Ovary (tissue), 10 donors: ENCODE measurements at places on chromosomes 2 and 18. TPM values are rescaled to one million over a fixed set of nuclear protein-coding genes. Genes with fewer than 3 reads are reported as not detected.

Gene CHRNG
- not detected for total RNA-seq

Gene HAAO
- total RNA-seq: 8.8 TPM

Gene COLEC12
- total RNA-seq: 0.78 TPM

Gene SKA1
- total RNA-seq: not detected

Gene C2orf80
- total RNA-seq: not detected

Gene TRIB2
- total RNA-seq: 209 TPM

Gene APOB
- 2.6 TPM for total RNA-seq

Gene ATL2
- 113 TPM for total RNA-seq

Gene DTNB
- total RNA-seq: 17.6 TPM

DNA sequence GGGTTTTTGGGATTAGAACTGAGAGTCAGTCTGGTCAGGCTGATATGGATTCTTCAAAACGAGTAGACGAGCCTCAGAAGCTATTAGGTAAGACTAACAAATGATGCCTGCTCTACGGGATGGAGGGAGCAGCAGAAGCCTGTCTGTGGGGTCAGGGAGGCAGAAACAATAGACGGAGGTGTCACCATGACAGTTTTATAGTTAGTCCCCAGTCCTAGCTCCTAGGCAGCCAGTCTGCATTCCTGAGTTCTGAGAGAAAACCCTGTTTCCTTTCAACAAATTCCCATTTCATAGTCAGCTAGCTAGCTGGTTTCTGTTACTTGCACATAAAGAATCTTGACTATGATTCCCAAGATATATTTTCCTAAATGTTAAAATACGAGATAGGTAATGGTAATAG, 542.1 kb downstream of the PID1 start:
- DNase-seq: no peak
- H3K27ac ChIP-seq: no peak overlapping the region
- no peaks in the 10 kb centered on the region for H3K36me3 ChIP-seq
- H3K4me3 ChIP-seq: no peak overlapping the region
- no peaks in the 10 kb centered on the region for H3K27me3 ChIP-seq
- H3K4me1 ChIP-seq: no peaks in the 10 kb centered on the region

DNA sequence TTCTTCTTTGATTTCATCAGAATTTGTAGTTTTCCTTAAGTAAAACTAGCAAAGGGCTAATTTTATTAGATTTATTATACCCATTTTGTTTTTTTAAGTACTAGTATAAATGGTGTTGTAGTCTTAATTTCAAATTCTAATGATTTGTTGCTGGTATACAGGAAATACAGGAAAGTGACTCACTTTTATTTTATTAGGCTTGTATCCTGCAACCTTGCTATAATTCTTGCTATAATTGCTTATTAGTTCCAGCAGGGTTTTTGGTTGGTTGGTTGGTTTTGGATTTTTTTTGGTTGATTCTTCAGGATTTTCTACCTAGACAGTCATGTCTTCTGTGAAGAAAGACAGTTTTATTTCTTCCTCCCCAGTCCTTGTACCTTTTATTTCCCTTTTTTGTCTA, 110.6 kb upstream of the IL1R2 start:
- no peaks in the 10 kb centered on the region for H3K4me1 ChIP-seq
- no peak for DNase-seq
- H3K36me3 ChIP-seq: no peaks in the 10 kb centered on the region
- H3K4me3 ChIP-seq: no peak overlapping the region

DNA sequence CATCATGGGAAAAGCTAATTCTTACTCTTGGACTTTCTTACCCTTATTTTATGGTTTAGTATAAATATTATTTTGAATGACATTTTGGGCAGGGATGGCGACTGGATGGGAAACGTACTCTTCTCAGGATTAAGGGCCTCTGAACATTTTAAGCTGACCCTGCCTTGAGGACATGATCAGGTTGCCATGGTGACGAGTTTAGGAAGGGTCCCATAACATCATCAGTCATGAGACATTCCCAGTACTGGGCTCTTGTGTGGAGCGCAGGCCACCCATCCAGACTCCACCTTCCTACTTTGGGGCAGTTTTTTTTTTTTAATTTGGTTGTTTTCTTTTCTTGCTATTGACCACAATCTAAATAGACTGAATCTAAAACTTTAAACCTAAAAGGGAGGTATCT, 40.7 kb downstream of the KCNE4 start:
- peaks cover 8% of the 10 kb centered on the region for H3K4me1 ChIP-seq
- no peak overlapping the region for H3K4me3 ChIP-seq
- no peak for DNase-seq
- H3K36me3 ChIP-seq: no peaks in the 10 kb centered on the region
- H3K27ac ChIP-seq: no peak overlapping the region

DNA sequence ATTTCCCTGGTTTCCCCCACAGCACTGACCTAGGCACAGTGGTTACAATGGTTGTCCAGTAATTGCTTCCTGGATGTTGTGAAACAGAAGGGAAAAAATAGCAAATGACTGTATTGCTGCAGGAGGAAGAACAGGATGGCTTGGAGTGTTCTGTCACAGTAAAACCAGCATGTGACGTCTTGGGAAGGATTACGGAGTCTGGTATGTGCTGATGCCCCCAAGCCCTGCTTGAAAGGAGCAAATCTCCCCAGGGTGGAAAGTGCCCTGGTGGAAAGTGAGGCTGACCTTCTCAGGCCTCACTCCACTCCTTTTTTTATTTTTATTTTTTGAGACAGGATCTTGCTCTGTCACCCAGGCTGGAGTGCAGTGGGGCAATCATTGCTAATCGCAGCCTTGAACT, 7.8 kb downstream of the RAB11FIP5 start:
- no peaks in the 10 kb centered on the region for H3K27me3 ChIP-seq
- no peak overlapping the region for H3K27ac ChIP-seq
- H3K4me3 ChIP-seq: no peak overlapping the region
- H3K36me3 ChIP-seq: no peaks in the 10 kb centered on the region

GRCh38 chr2:196965651-196966050, 39.1 kb upstream of the PGAP1 start:
- no peak overlapping the region for H3K4me3 ChIP-seq
- no peaks in the 10 kb centered on the region for H3K4me1 ChIP-seq
- H3K27ac ChIP-seq: no peak overlapping the region
- no peak for DNase-seq
- H3K36me3 ChIP-seq: no peaks in the 10 kb centered on the region

DNA sequence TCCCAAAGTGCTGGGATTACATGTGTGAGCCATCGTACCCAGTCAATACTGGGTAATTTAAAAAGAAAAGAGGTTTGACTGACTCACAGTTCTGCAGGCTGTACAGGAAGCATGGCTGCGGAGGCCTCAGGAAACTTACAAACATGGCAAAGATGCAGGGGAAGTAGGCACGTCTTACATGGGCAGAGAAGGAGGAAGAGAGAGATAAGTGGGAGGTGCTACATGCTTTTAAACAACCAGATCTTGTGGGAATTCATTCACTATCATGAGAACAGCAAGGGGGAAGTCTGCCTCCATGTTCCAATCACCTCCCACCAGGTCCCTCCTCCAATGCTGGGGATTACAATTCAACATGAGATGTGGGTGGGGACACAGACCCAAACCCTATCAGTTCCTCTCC, 192.5 kb downstream of the ATAD2B start:
- no peak overlapping the region for H3K4me3 ChIP-seq
- H3K27me3 ChIP-seq: no peaks in the 10 kb centered on the region
- no peak for DNase-seq
- no peaks in the 10 kb centered on the region for H3K4me1 ChIP-seq

GRCh38 chr2:147689220-147689909, 155.5 kb upstream of the ACVR2A start:
- no peaks in the 10 kb centered on the region for H3K36me3 ChIP-seq
- no peak overlapping the region for H3K4me3 ChIP-seq
- H3K4me1 ChIP-seq: no peaks in the 10 kb centered on the region
- no peak for DNase-seq
- no peaks in the 10 kb centered on the region for H3K27me3 ChIP-seq

GRCh38 chr2:229124136-229124535, 147.0 kb downstream of the PID1 start:
- no peak for DNase-seq
- H3K27me3 ChIP-seq: no peaks in the 10 kb centered on the region
- H3K4me1 ChIP-seq: no peaks in the 10 kb centered on the region
- H3K36me3 ChIP-seq: no peaks in the 10 kb centered on the region
- no peak overlapping the region for H3K27ac ChIP-seq
- H3K4me3 ChIP-seq: no peak overlapping the region

GRCh38 chr2:106039634-106040315, 154.3 kb downstream of the UXS1 start:
- H3K27me3 ChIP-seq: no peaks in the 10 kb centered on the region
- H3K36me3 ChIP-seq: no peaks in the 10 kb centered on the region
- no peak overlapping the region for H3K4me3 ChIP-seq
- H3K4me1 ChIP-seq: no peaks in the 10 kb centered on the region

GRCh38 chr18:13804305-13804704, 19.6 kb upstream of the MC5R start:
- H3K27ac ChIP-seq: no peak overlapping the region
- no peaks in the 10 kb centered on the region for H3K27me3 ChIP-seq
- H3K4me3 ChIP-seq: no peak overlapping the region

DNA sequence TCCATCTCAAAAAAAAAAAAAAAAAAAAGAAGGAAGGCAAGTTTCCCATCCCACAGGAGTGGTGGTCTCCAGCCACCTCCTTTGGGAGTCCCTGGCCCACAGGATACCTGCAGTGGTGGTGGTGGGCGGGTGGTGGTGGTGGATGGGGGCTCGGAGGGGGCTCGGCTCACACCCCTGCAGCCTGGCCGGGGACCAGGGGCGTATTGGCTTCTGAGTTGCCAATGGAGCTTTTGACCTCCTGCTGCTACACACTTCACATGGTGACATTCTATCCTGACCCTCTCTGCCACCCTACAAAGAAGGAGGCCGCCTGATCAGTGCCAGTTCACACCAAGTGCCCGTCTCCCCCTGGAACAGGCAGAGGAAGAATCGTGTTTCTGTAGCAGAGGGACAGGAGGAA, 119.6 kb downstream of the NFATC1 start:
- no peak overlapping the region for H3K4me3 ChIP-seq
- H3K36me3 ChIP-seq: no peaks in the 10 kb centered on the region
- H3K4me1 ChIP-seq: peaks cover 6% of the 10 kb centered on the region
- H3K27ac ChIP-seq: no peak overlapping the region
- DNase-seq: no peak
- no peaks in the 10 kb centered on the region for H3K27me3 ChIP-seq

DNA sequence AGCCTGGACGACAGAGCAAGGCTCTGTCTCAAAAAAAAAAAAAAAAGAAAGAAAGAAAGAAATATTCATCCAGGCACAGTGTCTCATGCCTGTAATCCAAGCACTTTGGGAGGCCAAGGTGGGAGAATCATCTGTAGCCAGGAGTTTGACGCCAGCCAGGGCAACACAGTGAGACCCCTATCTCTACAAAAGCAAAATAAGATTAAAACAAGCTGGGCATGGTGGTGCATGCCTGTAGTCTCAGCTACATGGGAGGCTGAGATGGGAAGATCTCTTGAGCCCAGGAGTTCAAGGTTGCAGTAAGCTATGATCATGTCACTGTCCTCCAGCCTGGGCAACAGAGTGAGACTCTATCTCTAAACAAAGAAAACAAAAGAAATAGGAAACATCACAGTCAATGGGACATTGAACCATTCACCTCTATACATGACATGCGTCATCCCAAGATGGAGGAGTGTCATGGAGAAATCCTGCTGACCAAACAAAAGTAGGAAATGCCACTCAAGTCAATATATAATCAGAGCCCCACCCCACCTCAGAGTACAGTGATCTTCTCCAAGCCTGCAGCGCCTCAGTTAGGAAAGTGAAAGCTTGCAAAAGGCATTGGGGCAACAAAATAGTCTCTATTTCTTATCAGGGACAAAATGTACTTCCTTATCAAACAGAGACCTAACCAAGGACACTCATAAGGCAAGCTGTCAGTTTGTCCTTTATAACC, 9.8 kb downstream of the FEV start:
- no peak overlapping the region for H3K4me3 ChIP-seq
- no peaks in the 10 kb centered on the region for H3K36me3 ChIP-seq
- DNase-seq: no peak
- peaks cover 1% of the 10 kb centered on the region for H3K4me1 ChIP-seq

DNA sequence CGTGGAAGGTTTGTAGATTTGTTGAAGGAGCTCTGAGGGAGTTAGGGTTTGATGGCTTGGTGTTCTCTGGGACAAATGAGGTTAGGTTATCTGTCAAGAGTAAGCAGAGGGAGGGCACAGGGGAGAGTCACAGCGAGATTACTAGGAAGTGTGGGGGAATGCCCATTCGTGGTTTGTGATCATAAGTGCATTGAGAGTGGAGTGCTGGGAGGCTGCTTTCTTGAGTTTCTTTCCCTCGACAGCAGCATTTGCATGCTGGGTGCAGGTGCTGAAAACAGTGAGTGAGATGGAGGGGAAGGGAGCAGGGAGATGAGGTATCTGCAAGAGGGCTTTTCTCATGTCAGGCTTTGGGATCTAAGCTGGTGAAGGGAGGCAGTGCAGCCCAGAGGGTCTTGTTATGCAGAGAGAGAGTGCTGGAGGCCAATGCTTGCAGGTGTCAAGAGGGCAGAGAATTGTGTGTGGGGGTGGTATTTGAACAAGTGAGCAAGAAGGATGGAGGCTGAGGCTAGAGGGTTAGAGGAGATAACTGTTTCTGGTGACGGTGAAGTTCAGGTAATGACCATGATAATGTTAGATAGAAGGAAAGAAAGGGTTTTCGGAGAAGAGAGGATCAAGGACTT, 8.8 kb downstream of the RALB start:
- no peaks in the 10 kb centered on the region for H3K27me3 ChIP-seq
- no peaks in the 10 kb centered on the region for H3K36me3 ChIP-seq
- H3K4me3 ChIP-seq: no peak overlapping the region
- DNase-seq: no peak

DNA sequence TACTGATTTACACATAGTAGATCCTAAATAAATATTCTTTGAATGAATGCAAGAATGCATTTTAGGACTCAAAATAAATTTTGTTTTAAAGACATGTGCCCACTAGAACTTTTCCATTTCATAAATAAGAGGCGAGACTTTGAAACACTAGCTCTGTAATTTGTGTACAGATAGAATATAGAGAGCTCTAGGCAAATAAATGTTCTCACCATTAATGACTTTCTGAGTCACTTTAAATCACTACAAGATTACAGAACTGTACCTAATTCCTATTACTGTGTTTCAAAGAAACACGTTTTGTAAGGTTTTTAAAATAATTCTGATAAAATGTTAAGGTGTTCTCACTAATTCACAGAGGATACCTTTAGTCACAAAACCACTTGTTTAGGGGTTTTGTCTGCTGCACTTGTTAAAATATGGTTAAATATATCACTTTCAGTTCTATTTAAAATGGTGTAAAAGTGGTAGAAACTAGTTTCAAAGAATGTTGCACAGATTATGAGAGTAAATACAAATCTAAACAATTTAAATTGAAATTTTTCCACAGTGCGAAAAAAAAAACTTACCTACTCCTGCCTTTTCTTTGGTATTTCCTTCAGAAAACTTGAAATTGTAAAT, 158.7 kb upstream of the ZC3H15 start:
- no peak overlapping the region for H3K4me3 ChIP-seq
- H3K27ac ChIP-seq: no peak overlapping the region
- DNase-seq: no peak
- no peaks in the 10 kb centered on the region for H3K27me3 ChIP-seq
- H3K4me1 ChIP-seq: peaks cover 4% of the 10 kb centered on the region
